Stimulated activated CD8-positive, alpha-beta memory T cell treated with anti-CD3 and anti-CD28 coated beads, Interleukin-15, amount 100 ng/mL, for 1 hour (primary cell): ENCODE measurements at places on chromosomes 11 and 22.

- no peak for DNase-seq
These were observed 653 bp downstream of the GRK3 start for GRCh38 chr22:25564979-25565677.

DNA sequence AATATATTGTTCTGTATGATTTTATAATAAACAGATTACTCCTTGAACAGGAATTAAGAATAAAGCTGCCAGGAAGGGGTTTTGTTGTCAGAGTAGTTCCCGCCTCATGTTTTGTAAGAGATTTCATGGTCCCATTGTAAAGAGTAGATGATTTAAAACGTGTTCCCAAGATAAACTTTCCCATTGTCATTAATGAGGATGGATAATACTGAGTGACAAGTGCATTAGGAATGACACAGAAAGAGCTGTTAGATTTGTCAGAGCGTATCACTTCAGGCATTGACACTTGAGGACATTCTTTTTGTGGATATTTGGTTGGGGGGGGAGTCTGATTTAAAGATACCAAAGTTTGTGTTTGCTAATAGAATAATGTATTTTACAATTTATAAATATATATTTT lies 147.0 kb downstream of the PAX6 start:
- no peak for DNase-seq

DNA sequence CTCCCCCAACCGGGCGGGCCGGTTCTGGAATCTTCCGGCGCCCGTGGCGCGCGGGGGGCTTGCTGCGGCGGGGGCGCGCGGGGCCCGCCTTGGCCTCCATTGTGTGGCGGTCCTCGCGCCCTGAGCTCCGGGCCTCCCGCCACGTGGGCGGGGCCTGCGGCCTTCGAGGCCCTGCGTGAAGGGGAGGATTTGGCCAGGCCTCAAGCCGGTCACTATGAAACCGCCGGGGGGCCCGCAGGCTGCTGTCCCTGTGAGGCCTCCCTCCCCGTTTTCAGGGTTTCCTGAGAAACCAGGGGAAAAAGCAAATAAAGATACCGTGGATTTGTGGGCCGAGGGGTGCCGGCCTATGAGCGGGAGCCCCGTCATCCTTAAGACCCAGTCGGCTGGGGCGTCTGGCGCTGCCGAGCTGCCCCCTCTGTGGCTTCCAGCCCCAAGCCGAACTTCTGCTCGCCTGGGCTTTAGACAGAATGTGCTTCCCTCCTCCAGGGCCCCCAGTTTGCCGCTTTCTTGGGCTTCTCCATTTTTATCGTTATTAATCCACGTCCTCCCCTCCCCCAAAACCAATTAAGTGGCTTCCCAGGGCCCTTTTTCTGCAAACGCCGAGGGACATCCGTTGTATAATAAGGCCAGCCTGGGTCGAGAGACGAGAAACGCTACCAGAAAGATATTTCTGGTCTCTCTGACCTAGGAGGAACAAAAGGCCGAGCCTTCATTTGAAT lies 602 bp downstream of the EWSR1 start:
- no peak for DNase-seq

DNA sequence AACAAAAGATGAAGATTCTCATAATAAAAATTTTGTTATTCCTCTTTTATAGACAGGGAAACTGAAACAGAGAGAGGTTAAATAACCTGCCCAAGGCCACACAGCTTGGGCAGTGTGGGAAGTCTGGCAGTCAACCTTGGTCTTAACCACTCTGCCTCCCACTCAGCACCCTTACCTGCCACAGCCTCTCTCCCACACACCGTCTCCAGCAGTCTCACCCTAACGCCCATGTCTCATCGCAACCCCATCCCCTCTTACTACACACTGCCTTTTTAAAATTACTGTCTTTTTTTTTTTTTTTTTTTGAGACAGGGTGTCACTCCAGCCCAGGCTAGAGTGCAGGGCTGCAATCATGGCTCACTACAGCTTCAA lies 25.0 kb downstream of the ARRB1 start:
- DNase-seq = no peak

DNA sequence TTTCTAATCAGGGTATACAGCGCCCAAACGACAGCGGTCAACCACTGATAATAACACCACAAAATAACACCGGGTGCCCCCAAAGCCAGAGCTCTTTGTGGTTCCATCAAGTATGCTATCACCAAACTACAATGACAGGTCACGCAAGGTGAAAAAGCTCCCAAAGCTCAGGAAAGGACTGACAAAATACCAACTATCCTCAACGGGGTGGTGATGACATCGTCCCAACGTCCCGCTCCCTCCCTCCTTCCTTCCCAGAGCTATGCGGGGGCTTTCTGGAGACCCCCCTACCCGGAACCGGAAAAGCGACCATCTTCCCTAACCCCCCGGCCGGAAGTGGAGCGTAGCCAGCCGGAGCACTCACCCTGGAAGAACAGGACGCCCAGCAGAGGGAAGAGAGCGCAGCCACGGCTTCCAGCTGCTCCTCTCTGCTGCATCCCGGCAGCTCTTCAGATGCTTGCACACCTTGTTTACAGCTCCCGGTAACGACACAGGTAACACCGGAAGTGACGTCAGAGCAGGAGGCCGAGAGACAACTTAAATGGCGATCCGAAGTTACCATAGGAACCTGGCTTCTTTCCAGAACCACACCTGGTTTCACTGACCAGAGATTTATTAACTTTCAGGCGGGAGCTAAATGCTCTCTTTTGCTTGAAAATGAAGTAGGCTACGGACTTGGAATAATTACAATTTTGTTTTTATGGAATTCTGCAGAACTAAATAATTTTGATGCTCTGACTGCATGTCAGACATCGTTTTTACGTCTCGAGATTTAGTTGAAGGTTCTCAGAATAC lies at the start of gene MPZL3:
Gene MPZL3 (minus strand): TSS at position 508 of the 795 bp plus-strand sequence. CDS start 71 bp downstream, at position 437.
- DNase-seq = peak; percentile 66

DNA sequence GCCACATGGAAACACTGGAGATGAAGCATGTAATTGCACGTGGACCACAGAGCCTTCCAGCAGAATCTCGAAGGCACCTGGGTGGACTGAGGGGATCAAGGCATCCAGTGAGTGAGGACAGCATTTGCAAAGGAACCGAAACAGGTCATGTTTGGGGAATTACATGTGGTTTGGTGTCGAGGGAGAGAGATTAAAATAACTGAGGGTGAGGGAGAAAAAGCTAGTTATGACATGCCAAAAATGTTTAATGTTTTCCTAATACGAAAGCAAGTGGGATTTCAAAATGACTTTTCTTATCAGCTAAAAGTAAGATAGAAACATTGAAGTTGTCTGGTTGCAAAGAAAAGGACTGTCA lies 157.1 kb downstream of the BLID start:
- no peak for DNase-seq

DNA sequence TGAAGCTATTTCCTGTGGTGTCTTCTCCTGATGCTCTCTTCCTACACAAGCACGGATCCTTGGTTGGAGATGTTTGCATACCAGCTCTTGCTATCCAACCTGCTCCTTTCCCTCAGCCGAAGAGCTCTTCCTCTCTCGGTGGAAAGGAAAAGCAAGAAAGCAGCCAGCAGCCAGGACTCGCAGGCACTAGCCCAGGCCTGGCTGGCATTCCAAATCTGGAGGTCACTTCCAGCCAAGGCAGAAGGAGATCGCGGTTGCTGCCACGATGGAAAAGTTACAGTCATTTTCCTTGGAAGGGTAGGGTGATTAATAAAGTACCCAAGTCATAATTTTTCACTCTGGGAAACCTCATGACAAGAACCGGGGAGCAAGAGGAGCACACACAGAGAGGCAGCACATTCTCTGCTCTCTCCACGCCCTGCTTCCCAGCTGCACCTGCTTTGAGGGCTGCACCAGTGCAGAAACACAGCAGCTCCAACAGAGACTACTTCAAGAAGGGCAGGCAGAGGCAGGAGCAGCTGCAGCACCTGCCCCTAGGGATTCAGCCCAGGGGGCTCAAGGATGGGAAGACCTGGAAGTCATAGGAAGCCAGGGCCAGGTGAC lies 399.3 kb downstream of the CADM1 start:
- no peak for DNase-seq

GRCh38 chr11:70764356-70764905 lies 366.1 kb downstream of the CTTN start:
- no peak for DNase-seq

DNA sequence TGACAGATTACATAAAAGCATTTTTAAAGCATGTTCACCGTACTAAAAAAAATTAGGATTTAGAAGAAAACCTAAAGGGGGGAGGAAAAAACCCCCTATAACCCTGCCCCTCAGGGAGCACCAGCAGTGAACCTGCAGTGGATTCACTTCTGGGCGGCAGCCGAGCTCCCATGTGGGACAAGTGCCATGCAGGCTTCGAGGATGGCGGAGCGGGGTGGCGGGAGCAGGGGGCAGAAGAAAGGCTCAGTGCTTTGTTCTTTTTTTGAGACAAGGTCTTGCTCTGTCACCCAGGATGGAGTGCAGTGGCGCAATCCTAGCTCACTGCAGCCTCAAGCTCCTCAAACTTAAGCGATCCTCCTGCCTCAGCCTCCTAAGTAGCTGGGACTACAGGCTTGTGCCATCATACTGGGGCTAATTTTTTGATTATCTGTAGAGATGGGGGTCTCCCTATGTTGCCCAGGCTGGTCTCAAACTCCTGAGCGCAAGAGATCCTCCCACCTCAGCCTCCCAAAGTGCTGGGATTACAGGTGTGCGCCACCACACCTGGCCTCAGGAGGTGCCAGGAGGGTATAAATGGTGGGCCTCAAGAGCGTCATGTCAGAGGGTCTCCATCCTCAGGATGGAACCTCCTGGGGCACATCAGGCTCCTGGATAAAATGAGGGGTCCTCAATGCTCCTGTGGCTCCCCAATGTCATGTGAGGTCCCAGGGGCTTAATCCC lies 34.0 kb downstream of the PPM1F start:
- no peak for DNase-seq

- no peak for DNase-seq
These were observed 49.8 kb upstream of the LMO2 start for GRCh38 chr11:33941637-33942160.

- no peak for DNase-seq
These were observed 11.7 kb upstream of the GLYATL1 start for GRCh38 chr11:58927393-58928106.

GRCh38 chr11:78784321-78785061 lies 209.8 kb upstream of the NARS2 start:
- DNase-seq = no peak

- DNase-seq = no peak
These were observed 14.0 kb upstream of the SESN3 start for GRCh38 chr11:95245038-95245437.

GRCh38 chr11:68328374-68329091 lies 16.1 kb downstream of the LRP5 start:
- no peak for DNase-seq

GRCh38 chr22:48612077-48612995 lies 1215.3 kb downstream of the BRD1 start:
- DNase-seq = no peak

GRCh38 chr22:30245181-30245984 lies 1.2 kb downstream of the LIF start:
- no peak for DNase-seq

- DNase-seq = no peak
These were observed 7.6 kb downstream of the KLHL35 start for GRCh38 chr11:75425422-75425821.

DNA sequence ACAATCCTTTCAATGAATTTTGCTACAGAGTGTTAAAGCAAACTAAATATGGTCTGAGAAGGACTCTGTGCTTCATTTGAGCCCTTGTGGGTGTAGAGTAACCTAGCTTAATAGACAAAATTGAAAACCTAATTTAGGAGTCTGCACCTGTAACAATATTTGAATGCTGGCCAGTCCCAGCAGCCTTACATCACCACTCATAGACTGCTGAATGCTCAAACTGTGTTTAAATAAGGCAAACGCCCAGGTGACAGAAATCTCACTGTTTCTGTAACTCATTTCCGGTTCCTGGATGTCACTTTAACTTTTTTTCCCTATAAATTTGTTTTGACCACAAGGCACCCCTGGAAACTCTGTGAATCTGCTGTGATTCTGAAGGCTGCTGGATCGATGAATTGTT lies 45.5 kb upstream of the GLYATL1B start:
- DNase-seq = no peak

DNA sequence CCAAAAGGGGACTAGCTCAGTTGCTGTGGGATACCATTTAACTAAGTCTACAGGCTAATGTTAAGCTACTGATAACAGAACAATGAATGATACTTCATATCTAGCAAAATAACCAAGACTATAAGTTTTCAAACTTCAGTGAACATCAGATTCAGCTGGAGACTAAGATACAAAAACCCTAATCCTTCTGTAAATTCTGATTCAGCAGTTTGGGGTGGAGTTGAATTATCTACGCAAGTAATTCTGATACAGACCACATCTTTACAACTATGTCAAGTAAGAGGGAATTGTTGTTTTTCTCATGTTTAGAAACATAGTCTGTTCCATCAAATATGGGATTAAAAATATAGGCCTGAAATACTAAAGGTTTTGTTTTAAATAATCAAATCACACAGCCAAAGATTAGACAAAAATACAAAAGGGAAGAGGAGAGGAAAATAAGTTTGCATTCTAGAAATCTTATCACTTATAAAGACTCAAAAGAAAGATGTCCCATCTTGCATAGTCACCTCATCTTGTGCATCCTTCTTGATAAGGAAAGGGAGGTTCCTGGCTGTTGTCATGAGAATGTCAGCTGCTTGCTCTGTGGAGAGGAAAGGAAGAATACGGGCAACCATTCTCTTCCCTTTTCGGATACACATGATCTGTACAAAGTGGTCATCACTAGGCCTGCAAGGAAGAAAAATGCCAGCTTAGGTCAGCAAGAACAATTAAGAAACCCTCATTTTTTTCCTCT lies 21.4 kb downstream of the PATL1 start:
- DNase-seq = no peak

- DNase-seq = no peak
These were observed 6.0 kb downstream of the MALAT1 start for GRCh38 chr11:65504674-65505465.

DNA sequence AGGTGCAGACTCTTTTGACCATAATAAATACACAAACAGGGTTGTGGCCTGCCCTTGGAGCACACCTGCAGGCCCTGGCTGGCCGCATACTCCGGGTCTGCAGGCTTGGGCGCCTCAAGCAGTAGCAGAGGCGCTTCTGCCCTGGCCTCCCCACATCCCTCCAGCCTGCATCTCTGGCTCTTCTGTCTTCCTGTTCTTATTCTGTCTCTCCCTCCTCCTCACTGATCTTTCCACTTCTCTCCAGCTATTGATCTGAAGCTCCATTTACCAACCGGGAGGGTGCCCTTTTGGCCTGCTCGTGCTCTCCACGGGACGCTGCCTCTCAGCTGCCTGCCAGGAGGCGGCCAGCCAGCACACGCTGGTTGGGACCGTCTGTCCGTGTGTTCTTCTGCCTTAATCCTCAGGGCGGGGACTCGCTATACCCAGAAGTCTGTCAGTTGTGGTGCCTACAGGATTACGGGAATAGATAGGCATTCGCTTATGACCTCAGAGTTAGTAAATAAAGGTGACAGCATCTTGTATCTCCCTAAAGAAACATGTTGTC lies 5.2 kb downstream of the UPB1 start:
- no peak for DNase-seq
